GM04503 (cell line): ENCODE measurements at places on chromosomes 11 and 22.
A peak's percentile ranks its signal among the peaks of the same experiment; 100 is the strongest.

- DNase-seq: no peak
These were observed 116.3 kb downstream of the STK33 start for GRCh38 chr11:8477680-8478079.

- DNase-seq: no peak
These were observed 25.8 kb downstream of the SWAP70 start for GRCh38 chr11:9689721-9690120.

- peak; percentile 64 for DNase-seq
These were observed 115.4 kb upstream of the NAV2 start for GRCh38 chr11:19597206-19597605.

- peak; percentile 68 for DNase-seq
These were observed 5.9 kb upstream of the MRGPRF start for GRCh38 chr11:69018924-69019323.

- no peak for DNase-seq
These were observed 56.7 kb upstream of the LINC01488 start for GRCh38 chr11:69424748-69425147.

- no peak for DNase-seq
These were observed 27.9 kb downstream of the CELSR1 start for GRCh38 chr22:46509416-46510089.

DNA sequence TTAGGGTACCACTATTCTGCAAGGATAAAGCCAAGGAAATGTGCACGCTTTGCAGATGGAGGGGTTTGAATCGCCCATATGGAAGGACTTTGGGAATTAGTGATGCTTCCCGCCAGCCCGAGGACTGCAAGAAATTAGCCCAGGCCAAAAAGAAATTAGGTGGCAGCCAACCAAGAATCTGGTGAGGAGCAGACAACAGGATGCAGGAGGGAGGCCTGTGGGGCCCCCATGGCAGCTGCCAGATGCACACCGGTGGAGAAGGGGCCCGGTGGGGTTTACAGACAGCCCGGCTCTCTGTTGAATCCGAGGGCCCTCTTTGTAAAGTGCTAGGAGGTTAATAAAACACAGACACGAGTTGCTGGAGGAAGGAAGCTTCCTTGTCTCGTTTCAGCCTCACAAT, 73.5 kb downstream of the TIMP3 start:
- DNase-seq: no peak

- DNase-seq: no peak
These were observed 17.2 kb upstream of the UVRAG start for GRCh38 chr11:75797792-75798191.

DNA sequence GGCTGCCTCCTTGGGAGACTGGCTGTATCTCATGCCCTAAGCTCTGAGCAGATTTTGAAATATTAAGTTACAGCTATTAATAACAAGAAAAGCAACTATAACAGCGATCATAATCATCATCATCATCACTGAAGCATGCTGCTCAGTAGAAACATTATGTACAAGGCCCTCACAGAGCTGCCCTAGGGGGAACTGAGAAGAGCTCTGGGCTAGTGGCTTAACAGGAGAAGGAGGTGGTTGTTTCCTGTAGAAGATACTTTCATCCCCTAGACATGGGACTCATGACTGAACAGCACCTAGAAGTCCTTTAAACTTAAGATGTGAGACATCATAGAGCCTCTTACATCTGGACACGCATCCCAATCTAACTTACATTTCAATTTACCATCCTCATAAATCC, 332.8 kb upstream of the PLET1 start:
- no peak for DNase-seq

DNA sequence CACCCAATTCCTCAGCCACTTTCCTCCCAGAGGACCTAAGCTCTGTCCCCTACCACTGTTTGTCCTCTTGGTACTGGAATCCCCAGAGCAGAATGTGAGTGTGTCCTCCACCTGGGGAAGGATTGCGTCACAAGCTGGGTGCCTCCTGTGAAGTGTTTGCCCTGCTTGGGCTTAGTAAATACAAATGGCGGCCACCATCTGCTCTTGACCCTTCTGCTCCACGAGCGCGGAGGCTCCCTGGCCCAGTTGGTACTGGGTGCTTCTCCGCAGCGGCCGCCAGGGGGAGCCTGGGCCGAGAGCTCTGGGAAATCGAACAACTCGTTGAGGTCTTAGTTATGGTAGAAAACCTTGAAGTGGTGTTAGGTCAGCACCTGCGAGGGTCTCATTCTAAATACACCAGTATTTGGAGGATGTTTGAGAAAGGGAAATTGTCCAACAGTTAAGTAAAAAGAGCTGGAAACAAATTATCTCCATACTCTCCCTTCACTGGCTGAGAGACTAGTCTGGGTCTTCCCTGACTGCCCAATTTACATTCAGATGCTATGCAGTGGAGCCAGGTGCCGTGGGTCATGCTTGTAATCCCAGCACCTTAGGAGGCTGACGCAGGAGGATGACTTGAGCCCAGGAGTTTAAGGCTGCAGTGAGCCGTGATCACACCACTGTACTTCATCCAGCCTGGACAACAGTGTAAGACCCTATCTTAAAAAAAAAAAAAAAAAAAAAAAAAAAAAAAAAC, 74.6 kb upstream of the TEAD1 start:
- DNase-seq: no peak

GRCh38 chr22:47781024-47781423, 1018.6 kb downstream of the TBC1D22A start:
- DNase-seq: no peak

GRCh38 chr11:114775875-114776621, 97.7 kb downstream of the NXPE2 start:
- DNase-seq: no peak

DNA sequence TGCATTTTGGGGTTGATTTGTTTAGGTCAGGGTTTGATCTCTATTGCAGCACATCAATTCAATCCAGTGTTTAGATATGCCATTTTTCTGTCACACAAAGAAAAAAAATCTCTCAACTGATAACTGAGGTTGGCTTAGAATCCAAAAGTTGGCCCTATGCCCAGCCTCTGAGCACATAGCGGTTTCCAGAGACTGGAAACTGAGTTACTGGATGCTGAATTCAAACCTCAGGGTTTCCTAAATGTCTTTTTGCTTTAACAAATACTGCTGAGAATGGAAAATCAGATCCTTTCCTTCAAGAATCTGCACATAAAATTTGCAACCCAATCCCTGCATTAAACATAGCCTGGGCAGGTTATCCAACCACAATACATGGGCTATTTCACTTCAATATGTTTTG, 4.0 kb downstream of the P4HA3 start:
- DNase-seq: no peak

- DNase-seq: no peak
These were observed 52.7 kb upstream of the BARX2 start for GRCh38 chr11:129322941-129323340.

DNA sequence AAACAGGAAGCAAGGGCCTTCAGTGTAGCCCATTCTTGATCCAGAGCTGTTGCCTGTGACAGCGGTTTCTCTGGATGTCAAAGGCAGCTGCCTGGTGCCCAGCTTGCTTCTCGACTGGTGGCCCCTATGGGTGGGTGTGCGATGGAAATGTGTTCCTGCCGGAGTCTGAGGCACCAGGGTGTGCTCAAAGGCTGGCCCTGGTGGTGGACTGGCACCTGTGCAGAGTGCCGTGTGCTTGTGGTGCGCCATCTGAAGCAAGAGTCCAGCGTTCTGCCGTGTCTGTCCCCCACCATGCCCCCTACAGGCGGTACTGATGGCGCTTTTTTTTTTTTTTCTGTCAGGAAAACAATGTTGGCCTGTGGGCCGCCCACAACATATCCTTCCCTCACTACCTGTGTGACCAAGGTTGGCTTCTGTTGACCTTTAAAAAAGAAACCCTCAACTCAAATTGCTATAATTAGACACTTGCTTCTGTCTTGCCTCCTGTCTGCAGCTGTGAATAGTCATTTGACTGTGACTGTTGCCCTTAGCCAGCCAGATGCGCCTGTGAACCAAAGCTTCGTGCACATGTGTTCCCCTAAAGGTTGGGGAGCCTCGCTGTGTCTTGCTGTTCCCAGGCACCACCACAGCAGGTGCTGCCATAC, 4.7 kb upstream of the RANBP1 start:
- DNase-seq: no peak

DNA sequence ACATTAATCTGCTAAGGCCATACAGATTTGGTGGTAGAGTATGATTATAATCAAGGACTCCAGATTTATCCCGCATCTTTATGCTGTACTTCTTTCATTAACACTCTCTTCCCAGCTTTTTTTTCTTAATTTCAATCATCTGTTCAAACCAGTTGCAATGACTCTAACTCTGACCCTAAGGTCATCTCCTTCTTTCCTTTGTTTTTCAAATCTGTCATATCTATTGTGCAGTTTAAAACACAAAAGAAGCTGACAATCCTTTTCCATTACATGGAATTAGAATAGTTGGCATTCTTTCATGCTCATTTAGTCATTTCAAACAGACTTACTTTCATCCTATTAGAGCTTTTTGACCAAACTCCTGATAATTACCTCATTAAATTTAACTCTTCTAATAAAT, 53.6 kb upstream of the GRM5 start:
- no peak for DNase-seq
